Astrocyte of the spinal cord (primary cell): ENCODE measurements at places on chromosomes 3 and 15.

DNA sequence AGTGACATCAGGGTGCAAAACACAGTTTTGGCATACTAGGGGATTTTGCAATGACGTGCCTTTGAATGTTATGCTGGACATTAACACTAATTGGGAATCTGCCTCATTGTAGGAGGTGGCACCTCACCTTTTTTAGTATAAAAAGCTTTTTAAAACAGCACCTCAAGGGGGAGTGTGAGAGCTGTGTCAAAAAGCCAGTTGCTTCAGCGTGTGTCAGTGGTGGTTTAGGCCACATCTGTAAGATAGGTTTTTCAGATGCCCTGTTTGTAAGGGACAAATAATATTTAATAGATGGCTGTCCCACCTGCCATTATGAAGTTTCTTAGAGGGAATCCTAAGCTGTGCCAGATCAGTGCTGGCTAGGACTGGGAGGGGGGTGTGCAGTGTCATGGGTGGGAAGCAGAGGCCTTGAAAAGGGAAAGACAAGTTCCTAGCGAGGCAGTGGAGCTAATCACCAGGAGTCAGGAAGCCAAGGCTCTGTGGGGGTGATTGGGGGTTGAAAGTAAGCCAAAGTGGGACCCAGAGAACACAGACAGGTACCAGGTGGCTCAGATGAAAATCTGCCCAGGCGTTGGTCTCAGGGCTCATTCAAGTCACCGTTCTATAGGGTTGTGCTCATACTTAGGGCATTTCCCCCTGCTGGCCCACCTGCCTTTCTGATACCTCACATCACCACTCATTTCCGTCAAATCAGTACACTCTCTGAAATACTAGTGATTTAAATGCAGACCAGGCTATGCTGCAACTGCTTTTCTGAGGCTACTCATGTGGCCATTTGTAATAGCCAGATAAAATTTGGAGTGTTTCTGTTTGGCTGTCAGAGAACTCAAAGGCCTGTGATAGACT is 120.5 kb downstream of the BBX start:
- no peak for DNase-seq

GRCh38 chr3:186828340-186828739 is 14.2 kb upstream of the ADIPOQ start:
- DNase-seq: no peak

DNA sequence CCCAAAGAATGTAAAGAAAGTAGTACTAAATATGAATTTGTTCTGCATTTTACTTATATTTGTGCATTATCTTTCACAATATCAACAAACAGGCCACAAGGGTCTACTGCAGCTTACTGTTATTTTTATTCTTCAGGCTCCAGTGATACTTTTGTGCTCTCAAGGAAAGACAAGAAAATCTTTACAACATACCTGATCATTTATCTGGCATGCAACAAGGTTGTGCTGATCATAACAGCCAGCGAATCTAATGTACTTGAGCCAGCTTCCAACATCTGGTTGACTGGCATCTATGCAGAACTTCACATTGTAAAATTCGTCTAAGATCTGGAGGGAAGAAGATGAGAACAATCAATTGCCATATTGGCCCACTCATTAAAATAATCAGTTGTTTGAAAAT is 520.0 kb downstream of the MECOM start:
- DNase-seq: no peak

GRCh38 chr3:86990012-86990733 is 776 bp downstream of the VGLL3 start:
- peak; percentile 36 for DNase-seq

GRCh38 chr3:158279609-158280008 is 169.7 kb downstream of the RSRC1 start:
- DNase-seq: no peak

- DNase-seq: peak; percentile 35
Measured at GRCh38 chr3:171825222-171825828, 15.0 kb upstream of the PLD1 start.

DNA sequence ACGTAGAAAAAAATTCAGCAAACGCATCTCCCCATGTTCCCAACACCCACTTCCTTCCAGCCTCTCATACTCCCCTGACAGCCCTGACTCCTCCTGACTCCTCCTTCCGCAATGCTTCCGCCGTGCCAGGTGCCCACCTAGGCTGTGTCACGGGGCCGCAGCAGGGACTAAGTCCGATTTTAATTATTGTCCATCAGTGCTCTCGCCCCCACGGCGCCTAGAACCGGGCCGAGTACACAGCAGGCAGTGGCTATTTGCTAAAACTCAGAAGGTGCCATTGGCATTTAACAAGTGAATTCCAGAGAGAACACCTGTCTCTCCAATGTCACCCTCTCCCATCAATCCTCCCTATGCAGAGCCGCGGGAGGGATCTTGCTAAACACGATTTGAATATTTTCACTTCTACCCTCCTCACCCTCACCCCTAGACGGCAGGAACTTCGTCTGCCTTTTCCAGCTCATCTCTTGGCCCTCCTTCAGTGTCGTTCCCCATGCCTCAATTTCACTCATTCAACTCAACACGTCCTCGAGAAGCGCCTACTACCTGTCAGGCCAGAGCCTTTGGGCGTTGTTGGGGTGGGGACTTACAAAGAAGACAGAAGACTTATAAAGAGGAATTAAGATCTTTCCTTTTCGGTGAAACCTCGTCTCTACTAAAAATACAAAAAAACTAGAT is 11.5 kb upstream of the SHF start:
- peak; percentile 41 for DNase-seq

DNA sequence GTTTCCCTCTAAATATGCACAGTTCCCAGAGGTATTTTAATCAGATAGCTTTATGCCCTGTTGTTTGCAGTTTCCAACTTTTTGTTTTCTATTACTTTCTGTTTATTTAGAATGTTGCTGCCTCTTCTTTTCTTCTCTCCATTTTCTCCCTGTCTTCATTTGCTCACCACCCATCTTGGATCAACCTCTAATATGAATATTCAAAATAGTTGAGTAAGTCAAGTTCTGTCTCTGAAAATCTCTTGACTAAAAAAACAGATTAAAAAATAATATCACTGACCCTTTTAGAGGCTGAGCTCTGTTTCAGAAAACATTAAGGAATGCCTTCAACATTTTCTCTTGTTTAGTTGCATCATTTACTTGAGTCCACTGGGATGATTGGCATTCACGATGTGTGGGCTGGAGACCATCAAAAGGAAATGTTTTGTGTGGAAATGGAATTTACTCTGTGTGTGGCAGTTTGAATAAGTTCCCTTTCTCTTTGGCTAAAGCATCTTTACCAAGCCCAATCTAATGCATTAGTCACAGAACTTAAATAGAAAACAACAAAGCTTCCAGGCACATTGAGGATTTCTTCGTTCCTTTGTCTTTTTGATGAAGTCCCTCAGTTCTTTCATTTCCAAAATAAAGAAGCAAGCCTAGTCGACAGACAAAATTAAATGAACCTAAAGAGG is 633.9 kb upstream of the TGFBR2 start:
- DNase-seq: peak; percentile 67

- no peak for DNase-seq
Measured at GRCh38 chr3:189826566-189826965, 195.4 kb downstream of the TP63 start.
